ENCODE measurements at places on chromosomes 12 and 14. TPM values are rescaled to one million over a fixed set of nuclear protein-coding genes. Genes with fewer than 3 reads are reported as not detected.

DNA sequence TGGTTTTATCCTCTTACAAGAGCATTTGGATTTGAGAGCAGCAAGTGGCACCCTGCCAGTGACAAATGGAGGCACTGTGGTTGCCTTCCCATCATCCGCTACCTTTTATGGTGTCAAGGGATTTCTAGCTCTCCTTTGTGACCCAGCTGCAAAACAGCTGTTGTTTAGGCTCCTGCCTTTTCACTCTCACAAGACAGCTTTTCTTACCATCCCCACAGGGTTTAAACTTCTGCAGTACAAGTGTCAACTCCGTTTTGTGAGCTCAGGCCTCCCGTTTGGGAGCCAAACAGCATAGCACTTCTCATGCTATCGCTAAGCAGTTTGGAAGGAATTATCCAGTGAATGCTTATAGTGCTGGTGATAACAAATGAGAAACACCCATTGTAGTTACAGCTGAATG, 331.4 kb downstream of the TMTC2 start:
- no peak for DNase-seq

The PEX5 gene
- 68.9 TPM for total RNA-seq

DNA sequence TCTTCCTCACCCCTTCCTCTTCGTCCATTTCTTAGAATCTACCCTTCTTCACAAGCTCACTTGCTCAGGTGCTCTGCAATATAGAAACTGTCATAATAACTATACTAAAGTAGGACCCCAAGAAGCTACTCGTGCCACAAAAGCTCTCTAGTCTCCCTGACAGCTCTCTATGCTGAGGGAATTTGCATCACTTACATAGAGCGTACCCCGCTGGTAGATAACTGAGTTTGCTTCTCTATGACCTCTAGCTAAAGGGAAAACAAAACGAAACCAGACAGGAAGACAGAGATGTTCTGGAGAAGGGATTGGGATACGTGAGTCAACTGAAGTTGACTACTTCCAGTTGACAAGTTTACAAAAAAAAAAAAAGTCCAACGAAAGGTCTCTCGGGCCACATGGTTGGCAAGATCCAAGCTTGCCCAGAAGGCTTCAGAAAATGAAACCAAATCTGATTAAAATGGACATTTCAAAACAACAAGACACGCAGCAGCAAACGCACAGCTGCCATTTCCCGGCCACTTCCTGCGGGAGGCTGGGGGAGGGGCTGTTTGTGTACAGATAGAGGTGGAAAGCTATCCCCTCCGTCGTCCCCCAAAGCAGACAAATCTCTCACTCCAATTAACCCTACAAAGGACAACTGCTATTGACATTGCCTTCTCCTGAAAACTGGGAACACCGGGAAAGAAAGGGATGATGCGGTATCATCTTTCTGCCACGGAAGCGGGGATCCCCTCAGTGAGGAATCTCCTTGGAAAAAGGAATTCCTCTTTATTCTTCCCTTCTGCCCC, 1.3 kb downstream of the BAZ2A start:
- DNase-seq = peak; percentile 42

DNA sequence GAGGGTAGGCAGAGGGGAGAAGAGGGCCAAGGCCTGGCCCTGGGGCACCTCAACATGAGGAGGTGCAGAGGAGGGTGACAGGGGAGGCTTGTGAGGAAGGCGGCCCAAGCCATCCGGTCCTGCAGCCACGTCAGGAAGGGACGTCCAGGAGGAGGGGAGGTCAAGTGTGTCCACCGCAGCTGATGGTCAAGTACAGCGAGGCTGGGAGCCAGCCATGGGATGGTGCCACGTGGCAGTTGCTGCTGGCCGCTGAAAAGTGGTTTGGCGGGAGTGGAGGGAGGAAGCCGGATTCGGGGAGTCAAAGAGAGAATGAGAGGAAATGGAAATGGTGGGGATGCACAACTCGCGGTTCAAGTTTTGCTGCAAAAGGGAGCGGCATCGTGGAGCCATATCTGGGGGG, 41.2 kb downstream of the PRIMA1 start:
- no peak for DNase-seq

GRCh38 chr14:32940066-32940651, 1.5 kb downstream of the NPAS3 start:
- DNase-seq = no peak

DNA sequence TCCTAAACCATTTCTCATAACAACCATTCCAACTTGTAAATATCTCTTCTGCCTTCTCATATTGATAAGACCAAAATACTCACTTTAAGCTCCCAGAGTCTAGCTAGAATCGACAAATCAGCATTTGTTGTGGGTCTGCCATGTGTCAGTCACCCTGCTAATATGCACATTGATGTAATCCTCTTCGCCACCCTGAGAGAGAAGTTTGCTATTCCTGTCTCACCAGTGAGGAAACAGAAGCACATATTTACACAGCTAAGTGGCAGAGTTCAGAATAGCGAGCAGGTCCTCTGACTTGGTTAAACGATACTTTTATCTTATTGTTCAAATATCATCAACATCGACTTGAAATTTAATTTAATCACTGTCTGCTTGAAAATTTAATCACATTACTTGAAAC, 142.1 kb downstream of the ANO4 start:
- DNase-seq = no peak

- DNase-seq = no peak
Observed at GRCh38 chr14:55892906-55893305, 225.3 kb upstream of the PELI2 start.

DNA sequence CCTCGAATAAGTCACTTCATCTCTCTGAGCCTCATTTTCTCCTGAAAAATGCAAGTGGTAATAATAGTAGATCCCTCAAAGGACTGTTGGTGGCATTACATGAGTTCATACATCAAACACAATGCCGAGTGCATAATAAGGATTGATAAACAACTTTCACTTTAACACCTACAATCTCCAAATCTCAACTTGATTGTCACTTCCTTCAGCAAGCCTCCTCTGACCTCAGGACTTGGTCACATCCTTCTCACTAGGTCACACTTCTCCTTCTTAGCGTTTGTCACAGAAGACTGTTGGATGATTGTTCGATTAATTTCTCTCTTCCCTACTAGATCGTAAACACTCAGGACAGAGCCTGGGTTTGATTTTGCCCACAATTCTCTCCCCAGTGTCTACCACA, 7.9 kb upstream of the PRKAB1 start:
- DNase-seq = no peak

The YARS2 gene
- 38.6 TPM for total RNA-seq

DNA sequence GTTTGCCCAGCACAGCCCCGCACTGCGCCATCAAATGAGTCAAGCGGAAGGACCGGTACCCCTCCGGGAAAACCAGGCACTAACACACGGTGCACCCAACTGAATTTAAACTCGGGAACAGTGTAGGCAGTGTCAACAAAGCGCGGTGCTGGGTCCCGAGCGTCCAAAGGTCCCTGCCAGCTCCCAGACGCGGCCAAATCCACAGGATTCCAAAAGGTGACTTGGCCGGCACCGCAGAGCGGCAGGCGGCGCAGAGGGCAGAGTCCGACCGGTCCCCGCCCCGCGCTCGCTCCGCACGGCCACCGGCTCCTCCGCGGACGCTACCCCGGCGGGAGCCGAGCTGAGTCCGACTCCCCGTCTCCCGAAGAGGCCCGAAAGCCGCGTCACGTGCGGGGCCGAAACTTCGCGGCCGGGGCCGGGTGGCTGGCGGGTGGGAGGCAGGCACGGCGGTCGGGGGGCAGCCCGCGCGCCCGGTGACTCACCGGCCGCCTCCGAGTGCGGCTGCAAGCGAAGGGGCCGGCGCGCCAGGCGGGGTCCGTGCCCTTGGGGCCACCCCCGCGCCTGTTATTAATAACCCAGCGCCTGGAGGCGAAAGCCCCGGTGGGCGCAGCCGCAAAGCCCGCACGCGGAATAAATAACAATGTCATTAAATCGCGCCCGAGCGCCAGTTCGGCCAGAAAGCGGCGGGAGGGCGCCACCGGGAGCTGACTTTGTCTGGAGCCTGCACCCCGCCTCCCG, 863 bp downstream of the DENND5B start:
- peak; percentile 60 for DNase-seq

DNA sequence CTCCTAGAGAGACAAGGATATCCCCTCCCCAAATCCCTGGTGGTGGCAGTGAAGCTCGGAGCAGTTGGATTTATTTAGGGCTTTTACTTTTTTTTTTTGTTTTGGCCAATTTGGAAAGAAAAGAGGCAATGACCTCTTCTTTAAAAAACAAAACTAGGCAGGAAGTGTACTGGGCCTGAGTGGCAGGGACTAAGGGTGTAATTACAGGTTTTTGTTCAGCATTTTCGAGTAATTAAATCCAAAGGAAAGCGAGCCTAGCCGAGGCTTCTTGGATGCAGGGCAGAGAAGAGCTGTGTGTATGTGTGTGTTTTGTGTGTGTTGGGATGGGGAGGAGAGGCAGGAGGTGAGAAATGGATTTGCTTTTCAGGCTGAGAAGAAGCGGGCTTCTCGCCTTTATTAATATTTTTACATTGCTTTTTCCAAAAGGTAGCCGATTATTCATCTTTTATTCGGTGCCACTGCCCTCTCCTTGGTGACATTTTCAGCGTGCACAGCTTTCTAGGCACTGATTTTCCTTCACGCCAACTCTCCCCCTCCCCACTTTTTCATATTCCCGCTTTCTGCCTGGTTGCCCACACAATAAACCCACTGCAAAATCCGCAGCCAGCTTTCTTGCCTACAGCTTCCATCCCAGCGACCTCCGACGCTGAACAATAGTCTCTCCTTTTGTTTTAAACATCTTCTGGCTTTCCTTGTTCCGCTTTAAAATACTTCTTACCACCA, 8.9 kb upstream of the IRF2BPL start:
- no peak for DNase-seq

DNA sequence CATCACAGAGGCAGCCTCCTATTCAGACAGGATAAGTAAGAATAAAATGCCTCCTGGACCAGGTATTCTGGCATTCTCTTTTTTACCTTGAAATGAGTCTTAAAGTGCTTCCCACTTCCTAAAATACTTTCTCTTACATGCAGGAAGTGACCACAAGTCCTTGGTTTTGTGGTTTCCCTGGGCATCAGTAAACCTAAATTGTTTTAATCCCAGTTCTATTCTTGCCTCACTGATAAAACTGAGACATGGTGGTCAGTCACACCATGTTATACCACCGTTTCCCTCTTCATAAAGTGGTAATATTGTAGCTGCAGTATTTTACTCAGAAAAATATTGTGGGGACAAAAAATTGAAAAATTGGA, 1.2 kb upstream of the SALL2 start:
- DNase-seq = no peak

GRCh38 chr14:104317975-104318557, 179.7 kb downstream of the KIF26A start:
- DNase-seq = no peak

The PPP1R1A gene
- 13.1 TPM for total RNA-seq

DNA sequence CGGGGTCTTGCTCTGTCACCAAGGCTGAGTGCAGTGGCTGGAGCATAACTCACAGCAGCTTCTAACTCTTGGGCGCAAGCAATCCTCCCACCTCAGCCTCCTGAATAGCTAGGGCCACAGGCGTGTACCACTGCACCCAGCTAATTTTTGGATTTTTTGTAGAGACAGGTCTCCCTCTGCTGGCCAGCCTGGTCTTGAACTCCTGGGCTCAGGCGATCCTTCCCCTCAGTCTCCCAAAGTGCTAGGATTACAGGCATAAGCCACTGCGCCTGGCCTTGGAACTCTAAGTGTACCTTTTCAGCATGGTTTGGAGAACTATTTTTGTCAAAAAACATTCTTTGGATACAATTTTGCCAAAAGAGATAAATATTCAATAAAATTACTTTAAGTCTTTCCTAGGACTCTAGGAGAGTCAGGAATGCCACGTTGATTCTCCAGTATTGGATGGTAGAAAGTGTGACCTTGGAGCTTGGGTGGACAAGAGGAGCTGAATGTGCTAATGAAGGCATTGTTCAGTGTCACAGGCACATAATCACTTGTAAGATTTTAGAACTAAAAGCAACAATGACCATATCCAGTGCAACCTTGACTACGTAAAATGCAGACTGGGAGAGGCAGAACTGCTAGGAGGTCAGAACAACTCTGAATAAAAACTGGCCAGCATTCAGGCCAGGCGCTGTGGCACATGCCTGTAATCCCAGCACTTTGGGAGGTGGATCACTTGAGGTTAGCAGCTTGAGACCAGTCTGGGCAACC, 2.8 kb downstream of the SRSF9 start:
- peak; percentile 63 for DNase-seq

- no peak for DNase-seq
Observed at GRCh38 chr12:41162461-41162860, 25.7 kb upstream of the PDZRN4 start.

The KRT75 gene
- total RNA-seq = not detected

DNA sequence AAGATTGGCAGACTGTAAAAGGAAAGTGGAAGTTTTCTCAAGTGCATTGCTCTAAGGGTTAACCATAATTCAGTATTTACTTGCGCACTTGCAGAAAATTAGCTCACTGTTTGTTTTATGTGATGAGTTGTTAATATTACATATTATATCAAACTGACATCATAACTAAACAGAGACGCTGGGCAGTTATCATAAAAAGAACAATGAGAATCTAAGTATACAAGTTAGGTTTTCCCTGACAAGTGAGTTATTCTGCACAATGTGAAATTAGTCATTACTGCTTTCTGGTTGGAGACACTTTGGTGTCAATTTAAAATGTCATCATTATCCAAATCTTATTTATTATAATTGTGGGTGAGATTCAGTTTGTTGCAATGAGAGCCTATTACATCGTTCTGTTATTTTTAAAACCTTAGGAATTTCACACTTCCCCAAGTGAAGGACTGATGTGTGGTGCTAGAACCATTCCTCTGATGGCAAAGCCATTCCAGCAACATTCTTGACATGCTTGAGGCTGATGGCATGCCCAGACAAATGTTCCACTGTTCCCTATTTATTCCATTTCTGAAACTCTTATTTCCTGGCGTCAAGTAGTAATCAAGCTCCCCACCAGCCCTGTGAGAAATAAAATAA, 90.1 kb upstream of the FLRT2 start:
- no peak for DNase-seq

The AHNAK2 gene
- total RNA-seq = 3.4 TPM

The ETFBKMT gene
- 2.2 TPM for total RNA-seq

The PLBD1 gene
- 31.8 TPM for total RNA-seq

- DNase-seq = no peak
Observed at GRCh38 chr14:58739674-58740073, 101.9 kb downstream of the DACT1 start.

The HOTAIR gene
- not detected for total RNA-seq

DNA sequence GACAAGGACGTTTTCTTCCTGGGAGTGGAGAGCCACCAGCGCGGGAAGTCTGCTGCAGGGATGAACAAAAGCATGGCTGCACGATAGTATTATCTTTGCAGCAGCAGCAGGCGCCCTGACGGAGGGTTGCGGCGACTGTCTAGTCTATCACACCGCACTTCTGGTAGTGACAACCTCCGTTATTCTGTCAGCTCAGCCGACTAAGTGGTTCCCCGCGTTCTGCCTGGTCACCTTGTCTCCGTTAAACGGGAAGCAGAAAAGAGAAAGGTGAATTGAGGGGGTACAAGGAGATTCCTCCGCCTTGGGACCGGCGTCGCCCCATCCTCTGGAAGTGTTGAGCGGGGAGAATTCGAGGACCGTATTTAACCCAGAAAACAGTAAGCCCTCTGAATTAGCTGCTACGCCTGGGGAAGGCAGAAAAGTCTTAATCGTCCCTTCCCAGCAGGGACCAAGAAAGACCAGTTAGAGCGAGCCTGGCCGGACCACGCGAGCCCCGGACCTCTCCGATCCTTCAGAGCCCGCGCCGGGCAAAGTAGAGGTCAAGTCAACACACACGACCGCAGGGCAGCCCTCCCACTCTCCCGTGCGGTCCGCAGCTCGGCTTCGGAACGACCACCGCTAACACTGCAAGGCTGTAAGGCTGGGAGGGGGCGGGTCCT, 536 bp upstream of the DAAM1 start:
- peak; percentile 16 for DNase-seq

- DNase-seq = no peak
Observed at GRCh38 chr14:100453930-100454329, 130.8 kb downstream of the SLC25A47 start.

GRCh38 chr14:94904636-94905035, 134.7 kb upstream of the GSC start:
- DNase-seq = no peak
